ENCODE measurements at places on chromosomes 13 and 19.

DNA sequence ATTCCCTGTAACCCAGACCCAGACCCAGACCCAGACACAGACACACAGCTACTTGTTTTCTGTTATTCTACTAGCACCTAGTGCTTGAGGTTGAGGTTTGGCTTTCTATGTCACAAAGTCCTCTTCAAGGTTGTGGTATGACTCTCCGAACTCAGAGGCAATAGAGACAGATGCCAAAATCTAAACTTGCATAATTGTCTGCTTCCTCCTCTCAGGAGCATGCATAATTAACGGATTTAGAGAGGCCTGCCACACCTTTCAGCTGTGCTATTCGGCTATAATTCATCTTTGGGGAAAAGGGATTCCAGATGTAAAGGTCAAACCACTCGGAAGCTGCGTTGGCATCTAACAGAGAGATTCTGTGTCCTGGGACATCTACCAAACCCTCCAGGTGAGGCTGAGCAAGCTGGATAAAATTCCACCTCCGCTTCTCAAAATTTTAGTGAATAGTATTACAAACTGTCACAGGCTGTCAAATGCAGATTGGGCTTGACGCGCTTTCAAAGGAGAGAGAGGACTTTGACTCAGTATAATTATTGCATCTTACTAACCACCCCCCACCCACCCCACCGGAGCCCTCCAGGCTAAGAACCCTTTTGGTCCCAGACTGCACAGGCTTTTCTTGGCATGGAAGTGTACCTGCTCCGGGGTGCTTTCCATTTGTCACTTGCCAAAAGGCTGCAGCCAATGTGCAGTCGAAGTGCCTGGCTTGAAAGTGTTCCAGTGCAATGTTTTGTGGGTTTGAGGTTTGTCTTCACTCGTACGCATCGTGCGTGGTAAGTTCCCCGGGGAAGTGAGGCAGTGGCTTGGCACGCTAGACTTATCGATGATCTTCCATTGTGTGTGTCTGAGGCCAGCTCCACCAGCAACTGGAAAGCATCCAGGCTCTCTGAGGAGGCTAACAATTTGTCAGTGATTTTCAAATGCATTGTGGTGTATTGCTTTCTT is 194.1 kb downstream of the TDRD3 start:
- no peak for DNase-seq

GRCh38 chr13:46278474-46278873 is 66.7 kb downstream of the LRRC63 start:
- no peak for DNase-seq

GRCh38 chr13:73370066-73370465 is 311.3 kb downstream of the KLF5 start:
- DNase-seq, result no peak

DNA sequence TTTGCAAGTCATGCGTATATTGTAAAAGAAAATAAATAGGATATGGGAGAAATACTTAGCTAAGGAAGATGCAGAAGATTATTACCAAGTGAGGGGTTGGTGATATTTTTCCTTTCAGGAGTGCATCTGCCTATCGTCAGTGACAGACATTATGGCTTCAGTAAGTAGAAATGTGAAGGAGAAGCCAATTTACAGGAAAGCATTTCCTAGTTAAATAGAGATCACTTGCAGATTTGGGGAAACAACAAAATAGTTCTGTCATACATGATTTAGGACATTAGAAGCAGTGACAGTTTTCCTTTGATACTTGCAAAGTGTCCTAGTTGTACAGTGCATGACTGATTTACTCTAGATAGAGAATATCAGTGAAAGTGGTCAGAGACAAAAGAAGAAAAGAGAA is 747.8 kb upstream of the KLHL1 start:
- DNase-seq, result no peak

GRCh38 chr13:114089751-114090400 is 42.5 kb downstream of the RASA3 start:
- DNase-seq, result no peak

- no peak for DNase-seq
Observed at GRCh38 chr19:30233375-30233774, 138.8 kb upstream of the ZNF536 start.

DNA sequence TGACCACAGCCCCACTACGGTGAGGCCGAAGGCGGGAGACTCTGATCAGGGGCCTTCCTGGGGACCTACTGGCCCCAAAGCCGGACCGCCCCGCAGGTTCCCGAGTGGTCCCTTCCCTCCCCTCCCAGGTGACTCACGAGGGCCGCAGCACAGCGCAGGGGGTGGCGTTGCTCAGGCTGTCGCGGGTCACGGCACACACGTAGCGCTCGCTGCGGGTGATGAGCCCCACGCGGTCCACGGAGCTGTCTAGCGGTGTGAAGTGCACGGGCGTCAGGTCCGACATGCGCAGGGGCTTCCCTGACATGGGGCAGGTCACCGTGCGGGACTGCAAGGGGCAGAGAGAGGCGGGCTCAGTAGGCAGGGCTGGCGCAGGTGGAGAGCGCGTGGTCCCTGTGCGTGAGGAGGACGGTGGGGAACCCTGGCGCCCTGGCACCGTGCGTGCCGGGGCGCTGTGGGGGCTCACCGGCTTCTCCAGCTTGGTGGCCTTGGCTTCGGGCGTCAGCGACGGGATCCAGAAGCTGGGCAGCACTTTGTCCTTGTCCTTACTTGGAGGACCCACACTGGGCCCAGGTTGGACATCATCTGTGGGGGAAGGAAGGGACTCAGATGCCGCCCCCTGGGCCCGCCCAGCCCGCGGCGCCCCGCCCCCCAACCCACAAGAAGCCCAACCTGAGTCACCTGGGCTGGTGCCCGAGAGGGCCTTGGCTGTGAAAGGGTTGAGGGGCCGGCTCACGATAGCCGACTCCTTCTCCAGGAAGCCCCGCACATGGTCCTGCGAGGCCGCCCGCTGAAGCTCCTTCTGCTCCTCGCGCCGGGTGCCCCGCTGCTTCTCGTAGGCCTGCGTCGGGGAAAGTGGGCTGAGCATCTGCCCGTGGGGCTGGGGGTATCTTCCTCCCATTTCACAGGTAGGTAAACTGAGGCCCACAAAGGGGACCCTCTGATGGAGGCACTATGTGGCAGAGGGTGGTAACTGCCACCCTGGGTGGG is 23.7 kb downstream of the NOSIP start:
- DNase-seq, result no peak

- DNase-seq, result no peak
Observed at GRCh38 chr13:52926971-52927370, 78.5 kb upstream of the PCDH8 start.

DNA sequence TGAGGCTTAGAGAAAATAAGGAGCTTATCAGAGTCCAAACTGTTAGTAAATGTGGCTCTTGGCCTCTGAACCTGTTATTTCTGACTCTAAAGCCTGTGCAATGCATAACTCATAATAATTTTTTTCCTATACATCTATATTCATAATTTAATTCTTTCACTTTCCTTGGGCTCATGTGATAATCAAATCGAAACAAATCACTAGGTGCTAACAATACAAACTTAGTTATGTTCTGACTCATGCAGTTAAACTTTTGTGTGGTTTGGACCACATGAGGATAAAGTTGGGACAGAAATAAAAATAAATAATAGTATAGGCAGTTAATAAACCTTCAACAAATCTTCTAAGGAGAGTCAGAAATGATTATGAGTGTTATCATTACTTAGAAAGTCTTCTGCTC is 1629.0 kb downstream of the OLFM4 start:
- DNase-seq, result no peak

- no peak for DNase-seq
Observed at GRCh38 chr13:61294467-61295191, 121.0 kb downstream of the PCDH20 start.

- no peak for DNase-seq
Observed at GRCh38 chr13:93951108-93951507, 528.4 kb downstream of the DCT start.

DNA sequence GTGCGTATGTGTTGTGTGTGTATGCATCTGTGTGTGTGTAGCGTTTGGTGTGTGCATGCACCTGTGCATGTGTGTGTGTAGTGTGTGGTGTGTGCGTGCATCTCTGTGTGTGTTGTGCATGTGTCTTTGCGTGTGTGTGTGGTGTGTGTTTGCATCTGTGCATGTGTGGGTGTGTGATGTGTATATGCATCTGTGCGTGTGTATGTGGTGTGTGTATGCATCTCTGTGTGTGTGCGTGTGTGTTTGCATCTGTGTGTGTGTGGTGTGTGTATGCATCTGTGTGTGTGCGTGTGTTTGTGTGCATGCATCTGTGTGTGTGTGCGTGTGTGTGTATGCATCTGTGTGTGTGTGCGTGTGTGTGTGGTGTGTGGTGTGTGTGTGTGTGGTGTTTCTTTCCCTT is 20.6 kb downstream of the CELF5 start:
- no peak for DNase-seq

DNA sequence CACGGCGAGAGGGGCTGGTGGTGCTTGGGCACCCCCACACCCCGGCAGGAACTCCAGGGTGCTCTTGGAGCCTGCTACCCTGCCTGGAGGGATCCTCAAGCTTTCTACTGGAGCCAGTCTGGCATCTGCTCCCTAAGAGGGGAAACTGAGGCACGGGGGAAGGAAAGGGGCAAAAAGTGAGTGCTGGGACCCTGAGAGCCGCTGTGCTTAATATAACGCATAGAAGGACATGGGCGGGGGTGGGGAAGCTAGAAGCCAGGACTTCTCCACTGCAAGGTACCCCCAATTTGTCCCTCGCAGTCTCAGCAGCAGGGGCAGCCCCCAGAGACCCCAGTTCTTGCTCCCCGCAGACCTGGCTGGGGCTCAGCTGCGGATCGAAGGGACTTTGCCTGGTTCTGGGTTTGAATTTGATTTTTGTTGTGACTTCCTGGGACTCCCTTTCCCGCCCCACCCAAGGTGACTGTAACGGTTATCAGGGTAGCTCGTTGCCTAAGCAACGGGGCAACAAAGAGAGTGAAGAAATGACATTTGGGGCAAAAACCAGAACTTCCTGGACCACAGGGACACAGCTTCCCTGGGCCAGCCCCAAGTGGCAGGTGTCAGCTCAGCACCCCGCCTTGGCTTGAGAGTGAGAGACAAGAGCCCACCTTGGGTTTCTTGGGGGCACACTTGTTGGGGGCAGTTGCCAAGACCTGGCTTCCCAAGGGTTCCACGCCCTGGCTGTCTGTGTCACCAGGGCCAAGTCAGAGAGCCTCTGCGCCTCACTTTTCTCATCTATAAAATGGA is 638 bp downstream of the ADGRE5 start:
- peak; percentile 59 for DNase-seq

DNA sequence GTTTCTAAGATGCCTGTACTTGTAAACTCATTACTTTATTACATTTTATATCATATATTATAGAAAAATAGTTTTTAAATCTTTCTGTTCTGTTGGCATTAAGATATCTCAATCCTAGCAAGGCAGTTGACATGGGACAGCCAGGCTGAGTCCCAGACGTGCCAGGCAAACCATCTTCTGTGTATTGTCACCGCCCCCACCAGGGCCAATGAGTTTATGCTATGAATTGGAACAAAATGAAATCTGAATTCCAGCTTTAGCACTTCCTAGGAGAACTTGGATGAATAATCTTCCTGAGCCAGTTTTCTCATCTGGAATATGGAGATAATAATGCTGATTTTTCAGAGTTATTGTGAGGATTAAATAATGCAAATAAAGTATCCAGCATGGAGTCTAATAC is 79.9 kb upstream of the GSX1 start:
- DNase-seq, result no peak

- DNase-seq, result no peak
Observed at GRCh38 chr13:98451676-98452470, 125.0 kb downstream of the STK24 start.

DNA sequence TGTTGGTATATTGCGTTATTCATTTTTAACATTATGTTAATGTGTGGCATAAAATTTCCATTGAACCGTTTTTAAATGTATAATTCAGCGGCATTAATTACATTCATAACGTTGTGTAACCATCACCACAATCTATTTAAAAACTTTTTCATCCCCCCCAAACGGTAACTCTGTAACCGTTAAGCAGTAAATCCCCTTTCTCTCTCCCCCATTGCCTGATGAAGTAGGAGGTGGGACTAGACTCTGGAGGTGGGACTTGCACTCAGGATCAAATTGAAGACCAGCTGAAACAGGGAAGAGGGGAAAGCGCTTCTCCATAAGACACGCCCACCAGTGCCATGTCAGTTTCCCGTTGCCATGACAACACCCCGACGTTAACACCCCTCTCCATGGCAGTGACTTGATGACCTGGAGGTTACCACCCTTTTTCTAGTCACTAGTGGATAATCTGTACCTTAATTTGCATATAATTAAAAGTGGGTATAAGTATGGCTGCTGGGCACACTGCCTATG is 16.8 kb downstream of the CLEC11A start:
- no peak for DNase-seq

DNA sequence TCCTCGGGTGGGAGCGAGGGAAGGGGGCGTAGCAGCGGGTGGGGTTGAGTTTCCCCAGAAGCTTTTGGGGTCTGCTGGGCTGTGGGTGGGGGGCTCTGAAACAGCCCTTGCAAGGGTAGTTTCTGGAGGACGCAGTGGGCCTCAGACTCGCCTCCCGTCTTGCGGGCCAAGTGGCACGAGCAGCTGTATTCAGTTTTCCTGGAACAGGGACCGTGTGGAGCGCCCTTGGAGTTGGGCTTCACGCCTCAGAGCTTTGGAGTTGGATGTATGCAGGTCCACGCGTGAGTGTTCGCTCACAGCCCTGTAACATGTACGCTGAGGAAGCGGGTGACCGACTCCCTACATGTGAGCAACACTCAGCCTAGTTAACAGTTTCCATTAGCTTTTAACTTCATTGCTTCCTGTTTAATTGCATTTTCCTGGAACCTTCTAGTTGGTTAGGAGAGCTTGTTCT is 603 bp downstream of the TM9SF2 start:
- no peak for DNase-seq

DNA sequence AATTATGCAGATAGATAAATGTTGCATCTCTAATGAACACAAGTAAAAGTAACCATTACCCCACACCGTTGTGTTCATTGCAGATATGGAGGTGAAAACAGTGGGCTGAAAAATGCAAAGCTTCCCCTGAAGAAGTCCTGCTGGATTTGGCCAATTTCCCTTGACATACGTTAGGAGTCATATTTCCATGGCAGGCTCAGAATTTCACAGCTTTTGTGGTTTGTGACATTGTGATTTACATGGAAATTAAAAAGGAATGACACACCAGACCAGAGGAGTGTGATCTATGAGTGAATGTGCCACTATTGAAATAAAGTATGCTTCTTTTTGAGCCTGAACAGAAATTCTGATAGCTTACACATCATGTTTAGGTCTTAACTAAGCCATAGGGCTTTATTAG is 221.1 kb upstream of the TMTC4 start:
- no peak for DNase-seq

Data from stimulated activated CD4-positive, alpha-beta T cell treated with anti-CD3 and anti-CD28 coated beads, TNF-alpha, amount 100 ng/mL, for 48 hours (primary cell).